ENCODE measurements at places on chromosomes 1 and 21.
A peak's percentile ranks its signal among the peaks of the same experiment; 100 is the strongest.

DNA sequence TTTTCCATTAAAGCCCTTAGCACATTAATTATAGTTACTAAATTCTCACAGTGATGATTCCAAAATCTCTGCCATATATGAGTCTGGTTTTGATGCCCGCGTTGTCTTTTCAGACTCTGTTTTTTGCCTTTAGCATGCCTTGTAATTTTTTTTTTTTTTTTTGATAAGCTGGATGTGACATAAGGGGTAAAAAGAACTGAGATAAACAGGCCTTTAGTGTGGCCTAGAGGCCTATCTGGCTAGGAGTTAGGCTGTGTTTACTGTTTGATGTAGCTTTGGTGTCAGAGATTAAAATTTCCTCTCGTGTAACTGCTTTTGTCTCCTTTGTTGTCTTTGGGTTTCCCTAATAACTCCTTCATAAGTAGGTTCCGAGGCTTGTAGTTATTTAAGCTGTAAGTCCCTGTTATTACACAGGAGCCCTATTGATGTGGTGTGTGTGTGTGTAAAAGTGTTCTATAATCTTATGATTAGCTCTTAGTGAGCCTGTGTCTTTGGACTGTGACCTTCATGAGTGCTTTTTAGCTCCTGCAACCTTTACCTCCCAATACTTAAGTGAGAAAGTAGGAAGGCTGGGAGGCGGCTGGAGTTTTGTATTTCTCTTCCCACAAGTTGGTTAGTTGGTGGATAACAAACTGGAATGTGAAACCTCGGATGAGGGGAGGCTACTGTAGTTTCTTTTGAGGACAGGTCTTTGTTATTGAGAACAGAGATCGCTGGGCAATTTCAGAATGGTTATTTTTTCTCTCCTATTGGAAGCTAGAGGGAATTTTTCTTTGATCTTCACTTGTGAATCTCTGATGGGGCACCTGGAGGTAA, 19.3 kb downstream of the HS2ST1 start:
- DNase-seq = no peak

DNA sequence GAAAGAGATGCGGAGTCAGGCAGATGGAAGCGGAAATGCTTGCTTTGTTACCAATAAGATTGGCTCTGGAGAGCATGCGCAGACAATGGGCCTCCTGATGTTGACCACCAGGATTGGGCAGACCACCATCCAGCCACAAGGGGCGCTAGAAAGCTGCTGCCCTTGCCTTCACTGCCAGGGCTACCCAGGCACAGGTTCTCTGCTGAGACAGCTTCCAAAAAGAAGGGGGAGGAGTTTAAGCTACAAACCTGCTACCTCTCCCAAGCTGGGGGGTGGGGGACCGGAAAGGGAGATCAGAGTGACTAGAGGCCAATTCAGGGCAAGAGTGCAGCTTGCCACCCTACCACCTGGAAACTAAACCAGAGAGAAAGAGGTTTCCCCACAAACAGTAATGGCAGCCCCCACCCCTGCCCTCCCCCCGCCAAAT, 369.7 kb downstream of the RRAGC start:
- DNase-seq = peak; percentile 39

DNA sequence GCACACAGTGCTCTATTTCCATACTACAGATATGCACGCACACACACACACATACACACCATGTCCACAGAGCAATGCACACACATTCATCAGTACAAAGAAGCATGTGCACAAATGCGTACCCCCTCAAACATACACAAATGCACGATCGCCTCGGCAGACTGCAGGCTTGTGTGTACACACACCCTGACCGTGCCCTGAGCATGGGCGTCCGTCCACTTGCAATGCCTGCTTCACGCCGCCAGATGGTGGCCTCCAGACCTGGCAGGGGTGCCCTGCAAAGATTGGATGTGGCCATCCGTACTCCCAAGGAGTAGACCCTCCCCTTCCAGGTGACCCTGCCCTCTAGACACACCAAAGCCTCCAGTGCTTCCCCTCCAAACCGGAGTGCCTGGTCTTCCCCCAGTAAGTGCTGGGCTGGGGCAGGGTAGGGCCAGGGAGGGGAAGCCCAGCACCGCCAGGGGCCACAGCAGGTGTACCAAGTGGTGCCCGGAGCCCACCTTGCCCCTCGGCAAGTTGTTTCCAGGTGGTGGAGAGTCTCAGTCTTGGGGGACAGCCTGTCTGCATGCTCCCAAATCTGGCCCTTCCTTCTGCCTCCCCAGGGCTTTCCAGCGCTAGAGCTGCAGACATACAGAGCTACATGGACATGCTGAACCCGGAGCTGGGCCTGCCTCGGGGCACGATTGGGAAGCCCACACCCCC, 20.6 kb downstream of the ESPN start:
- DNase-seq = peak; percentile 52

DNA sequence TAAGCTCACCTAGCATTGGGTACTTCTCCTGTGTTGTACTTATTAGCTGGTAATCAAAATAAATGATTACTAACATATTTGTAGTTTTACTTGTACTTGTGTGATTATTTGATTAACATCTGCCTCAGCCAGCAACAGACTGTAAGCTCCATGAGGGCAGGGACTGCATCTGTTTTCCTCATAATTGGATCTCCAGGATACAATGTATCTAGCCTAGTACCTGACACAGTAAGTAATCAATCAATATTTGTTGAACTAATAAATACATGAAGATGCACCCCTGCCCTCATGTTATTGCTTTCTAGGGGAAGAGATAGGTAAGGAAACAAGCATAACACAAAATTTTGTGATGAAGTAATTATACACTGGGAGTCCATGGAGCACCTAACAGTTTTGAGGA, 101.5 kb downstream of the TENT5C start:
- no peak for DNase-seq

DNA sequence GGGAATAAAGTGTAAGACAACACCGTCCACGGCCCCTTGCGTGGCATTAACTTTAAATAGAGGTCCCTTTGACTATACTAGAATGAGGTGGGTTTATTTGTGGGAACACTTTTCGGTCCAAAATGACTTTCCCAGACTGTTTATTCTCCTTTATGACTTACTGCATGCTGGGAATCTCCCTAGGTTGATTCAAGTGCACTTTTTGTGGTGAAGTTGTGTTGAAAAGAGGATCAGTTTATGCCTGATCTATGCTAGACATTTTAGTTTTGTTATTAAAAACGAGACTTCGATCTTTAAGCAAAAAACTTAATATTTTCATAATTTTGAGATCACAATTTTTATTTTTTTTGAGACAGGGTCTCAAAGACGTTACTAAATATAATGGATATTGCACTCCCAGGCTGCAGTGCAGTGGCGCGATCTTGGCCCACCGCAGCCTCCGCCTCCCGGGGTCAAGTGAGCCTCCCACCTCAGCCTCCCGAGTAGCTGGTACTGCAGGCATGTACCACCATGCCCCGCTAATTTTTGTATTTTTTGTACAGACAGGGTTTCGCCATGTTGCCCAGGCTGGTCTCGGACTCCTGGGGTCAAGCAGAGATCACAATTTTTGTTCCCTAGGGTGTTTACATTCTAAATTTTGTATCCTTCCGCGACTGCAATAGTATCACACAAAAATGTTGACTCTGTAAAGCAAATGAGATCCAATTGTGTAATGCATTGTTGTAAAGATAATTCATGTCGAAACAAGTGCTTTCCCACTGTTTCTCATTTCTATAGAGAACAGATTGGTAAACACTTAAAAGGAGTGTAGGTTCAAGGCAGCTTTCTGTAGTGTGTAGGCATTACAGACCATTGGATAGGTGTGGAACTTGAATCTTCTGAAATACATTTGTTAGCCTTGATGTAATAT, 1.6 kb downstream of the CDC42 start:
- DNase-seq = no peak

DNA sequence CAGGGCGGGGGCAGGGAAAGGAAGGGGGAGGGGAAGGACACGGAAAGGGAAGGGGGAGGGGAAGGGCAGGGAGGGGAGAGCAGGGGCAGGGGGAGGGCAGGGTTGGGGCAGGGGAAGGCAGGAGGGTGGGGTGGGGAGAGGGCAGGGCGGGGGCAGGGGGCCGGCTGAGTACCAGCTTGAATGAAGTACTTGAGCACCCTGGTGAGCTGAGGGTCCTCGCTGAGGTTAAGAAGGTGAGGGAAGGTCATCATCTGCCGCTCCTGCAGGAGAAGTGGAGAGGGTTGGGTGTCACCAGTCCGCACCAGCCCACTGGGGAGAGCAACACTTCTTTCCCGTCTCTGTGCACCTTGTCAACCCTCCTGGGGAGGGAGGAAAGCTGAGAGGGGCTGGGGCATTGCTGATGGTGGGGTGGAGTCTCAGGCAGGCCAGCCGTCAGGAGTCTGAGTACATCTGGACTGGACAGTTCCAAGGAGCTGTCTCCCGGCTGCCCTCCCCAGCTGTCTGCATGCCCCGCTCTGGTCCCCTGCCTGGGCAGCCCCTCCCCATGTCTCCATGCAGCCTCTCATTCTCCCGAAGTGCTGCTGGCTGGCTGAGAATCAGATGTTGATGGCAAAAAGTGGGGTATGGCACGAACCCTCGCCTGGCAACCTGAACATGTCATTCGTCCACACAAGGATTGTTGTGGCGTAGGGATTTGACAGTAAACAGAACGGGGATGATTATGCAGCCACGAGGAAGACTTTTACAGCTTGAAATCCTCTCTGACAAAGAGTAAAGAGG, 70.0 kb downstream of the SCCPDH start:
- no peak for DNase-seq

GRCh38 chr1:244326757-244327156, 125.0 kb downstream of the ADSS2 start:
- no peak for DNase-seq

DNA sequence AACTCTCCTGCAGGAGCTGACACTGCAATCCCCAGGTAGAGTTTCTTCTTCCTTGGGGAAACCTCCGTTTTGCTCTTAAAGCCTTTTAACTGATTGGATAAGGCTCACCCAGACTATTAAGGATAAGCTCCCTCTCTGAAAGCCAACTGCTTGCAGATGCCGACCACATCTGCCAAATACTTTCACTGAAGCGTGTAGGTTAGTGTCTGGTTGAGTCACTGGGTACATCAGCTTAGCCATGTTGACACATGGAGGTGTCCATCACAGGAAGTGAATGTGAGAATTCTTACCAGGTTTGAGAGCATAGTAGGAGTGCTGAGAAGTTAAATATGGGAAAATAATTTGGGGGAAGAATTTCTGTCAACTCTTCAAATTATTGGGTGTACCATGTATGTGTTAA, 202.0 kb downstream of the AJAP1 start:
- no peak for DNase-seq

- DNase-seq = no peak
Observed at GRCh38 chr21:22154579-22155274, 1156.5 kb downstream of the NCAM2 start.

DNA sequence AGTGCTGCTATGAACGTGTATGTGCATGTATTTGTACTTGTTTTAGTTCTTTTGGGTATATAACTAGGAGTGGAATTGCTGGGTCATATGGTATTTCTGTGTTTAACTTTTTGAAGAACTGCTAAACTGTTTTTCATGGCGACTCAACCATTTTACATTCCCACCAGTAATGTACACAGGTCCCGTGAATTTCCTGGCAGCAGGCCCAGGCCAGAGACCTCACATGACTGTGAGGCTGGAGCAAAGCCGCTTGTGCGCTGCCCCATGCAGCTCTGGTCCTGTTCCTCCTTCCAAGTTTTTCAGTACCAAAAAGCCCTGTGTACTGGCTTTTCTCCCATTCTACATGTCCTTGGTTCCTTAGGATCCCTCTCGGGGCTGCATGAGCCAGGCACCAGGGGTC, 29.6 kb downstream of the ACOT11 start:
- DNase-seq = no peak

- no peak for DNase-seq
Observed at GRCh38 chr21:39238275-39238674, 55.0 kb upstream of the PSMG1 start.

DNA sequence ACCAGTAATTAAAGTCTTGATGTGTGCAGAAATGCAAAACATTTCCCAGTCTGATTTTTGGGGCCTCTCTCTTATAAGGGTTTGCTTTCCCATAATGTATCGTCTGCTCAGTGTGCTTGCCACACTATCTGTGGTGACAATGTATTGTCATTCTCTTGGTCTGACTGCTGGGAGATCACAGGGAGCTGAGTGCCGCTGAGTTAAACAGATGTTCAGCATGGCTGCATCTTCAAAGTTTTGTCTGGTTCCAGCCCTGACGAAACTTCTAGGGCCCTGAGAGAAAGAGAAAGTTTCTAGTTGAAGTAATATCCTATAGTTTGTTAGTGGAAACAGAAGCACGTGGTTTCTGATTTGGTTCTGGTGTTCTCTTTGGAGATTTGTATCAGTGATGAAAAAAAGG, 42.6 kb downstream of the DNM3 start:
- no peak for DNase-seq

GRCh38 chr1:97168056-97168455, 446.5 kb downstream of the PTBP2 start:
- no peak for DNase-seq

GRCh38 chr1:183548116-183548515, 42.1 kb downstream of the NCF2 start:
- DNase-seq = no peak

GRCh38 chr1:107297681-107298080, 156.8 kb downstream of the NTNG1 start:
- no peak for DNase-seq

DNA sequence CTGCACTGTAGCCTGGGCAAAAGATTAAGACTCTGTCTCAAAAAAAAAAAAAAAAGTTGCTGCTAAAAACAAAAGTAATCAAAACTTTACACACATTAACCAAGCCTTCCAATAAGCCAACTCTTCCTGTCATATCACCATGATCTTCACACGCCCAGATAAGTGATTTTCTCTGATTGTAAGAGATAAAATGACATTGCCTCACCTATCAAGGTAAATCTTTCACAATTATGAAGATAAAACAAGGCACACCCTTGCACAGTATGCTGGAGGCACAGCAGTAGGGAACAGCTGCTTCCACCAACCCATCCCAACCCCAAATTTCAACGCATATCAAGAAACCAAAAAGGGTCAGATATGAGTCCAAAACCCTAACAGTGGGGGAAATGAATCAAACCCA, 8.8 kb upstream of the TIAM1 start:
- DNase-seq = no peak

DNA sequence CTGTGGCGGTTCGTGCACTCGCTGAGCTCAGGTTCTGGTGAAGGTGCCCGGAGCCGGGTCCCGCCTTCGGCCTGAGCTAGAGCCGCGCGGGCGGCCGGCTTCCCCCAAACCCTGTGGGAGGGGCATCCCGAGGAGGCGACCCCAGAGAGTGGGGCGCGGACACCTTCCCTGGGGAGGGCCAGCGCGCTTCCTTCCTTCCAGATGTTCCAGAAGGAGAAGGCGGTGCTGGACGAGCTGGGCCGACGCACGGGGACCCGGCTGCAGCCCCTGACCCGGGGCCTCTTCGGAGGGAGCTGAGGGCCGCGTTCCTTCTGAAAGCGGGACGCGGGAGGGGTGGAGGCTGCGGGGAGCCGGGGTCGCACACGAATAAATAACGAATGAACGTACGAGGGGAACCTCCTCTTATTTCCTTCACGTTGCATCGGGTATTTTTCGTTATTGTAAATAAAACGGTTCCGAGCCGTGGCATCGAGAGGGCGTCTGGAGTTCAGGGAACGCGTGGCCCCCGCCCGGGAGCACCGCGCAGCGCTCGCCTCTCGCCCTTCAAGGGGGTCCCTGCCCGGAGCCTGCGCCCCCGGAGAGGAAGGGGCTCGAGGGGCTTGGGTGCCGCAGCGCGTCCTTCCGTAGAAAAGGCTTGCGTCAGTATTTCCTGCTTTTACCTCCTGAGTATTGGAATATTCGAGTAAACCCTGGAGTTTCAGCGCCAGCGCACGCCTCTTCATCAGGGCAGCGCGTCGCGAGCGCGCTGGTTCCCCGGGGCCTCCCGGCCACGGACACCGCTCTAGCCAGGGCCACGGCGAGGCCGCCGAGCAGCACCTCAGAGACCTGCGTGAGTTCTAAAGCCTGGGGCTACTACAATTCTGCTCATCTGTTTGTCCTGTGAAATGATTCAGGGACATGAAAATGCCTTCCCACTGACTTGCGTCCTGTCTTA, 11.5 kb downstream of the YBEY start:
- DNase-seq = no peak
